ENCODE measurements at places on chromosomes 2 and 18.

DNA sequence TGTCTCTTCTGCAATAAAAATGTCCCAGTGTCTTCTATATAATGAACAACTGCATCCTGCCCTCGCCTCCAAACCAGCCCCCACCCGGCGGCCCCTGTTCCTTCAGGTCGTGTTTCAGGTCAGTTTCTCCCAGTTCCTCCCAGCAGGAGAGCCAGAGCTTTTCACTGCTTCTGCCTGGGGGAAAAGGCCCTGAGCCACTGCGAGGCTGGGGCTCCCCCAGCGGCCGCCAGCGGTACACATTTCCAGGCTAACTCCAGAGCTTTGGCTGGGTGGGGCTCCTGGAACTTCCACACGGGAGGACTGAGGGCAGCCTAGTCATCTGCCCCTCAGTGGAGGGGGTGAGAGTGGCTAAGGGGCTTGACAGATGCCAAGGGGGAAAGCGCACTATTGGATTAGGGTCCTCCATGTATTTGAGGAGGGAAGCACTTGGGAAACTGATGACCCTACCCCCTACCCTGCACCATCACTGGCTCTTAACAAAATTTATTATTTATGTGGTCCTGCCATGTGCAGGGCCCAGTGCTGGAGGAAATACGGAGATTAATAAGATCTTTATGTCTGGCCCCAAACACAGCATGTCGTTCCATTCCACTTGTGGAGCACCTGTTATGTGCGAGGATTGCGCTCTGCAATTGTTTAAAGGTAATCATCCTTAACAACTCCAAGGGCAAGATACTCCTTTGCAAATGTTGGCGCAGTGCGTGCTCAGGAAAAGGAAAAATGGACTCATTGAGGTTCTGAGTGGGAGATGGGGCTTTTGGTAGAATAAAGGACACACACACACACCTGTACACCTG is 17.3 kb upstream of the CYS1 start:
- no peak for DNase-seq

- no peak for DNase-seq
Observed at GRCh38 chr18:13269521-13270011, 51.0 kb downstream of the LDLRAD4 start.

DNA sequence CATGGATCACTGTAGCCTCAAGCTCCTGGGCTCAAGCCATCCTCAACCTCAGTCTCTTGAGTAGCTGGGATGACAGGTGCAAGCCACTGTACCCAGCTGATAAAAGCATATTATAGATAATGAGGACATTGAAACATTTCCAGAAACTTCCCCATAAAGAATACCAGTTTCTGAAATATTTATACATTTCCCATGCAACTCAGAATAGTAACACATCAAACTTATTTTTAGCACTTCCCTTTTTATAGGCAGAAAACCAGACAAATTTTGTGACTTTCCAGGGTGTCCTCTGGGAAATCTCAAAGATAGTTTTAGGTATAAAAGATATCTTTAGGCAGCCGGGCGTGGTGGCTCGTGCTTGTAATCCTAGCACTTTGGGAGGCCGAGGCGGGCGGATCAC is 25.1 kb upstream of the DPYSL5 start:
- DNase-seq, result no peak

DNA sequence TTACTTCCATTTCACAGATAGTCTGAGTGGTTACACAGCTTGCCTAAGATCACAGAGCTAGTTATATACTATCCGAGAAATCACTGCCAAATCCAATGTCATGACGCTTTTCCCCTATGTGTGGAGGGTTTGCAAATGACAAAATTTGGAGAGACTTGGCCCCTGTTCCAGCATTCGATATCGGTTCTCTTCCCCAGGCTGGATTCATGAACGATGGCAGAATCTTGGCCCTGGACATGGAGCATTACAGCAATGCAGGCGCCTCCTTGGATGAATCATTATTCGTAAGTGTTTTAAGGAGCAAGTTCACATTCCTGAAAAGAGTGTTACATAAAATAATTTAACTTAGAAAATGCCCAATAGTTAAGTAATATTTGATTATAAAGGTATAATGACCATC is 55.1 kb downstream of the AOX1 start:
- DNase-seq, result no peak

GRCh38 chr2:164745012-164745797 is 96.4 kb downstream of the COBLL1 start:
- DNase-seq, result no peak

DNA sequence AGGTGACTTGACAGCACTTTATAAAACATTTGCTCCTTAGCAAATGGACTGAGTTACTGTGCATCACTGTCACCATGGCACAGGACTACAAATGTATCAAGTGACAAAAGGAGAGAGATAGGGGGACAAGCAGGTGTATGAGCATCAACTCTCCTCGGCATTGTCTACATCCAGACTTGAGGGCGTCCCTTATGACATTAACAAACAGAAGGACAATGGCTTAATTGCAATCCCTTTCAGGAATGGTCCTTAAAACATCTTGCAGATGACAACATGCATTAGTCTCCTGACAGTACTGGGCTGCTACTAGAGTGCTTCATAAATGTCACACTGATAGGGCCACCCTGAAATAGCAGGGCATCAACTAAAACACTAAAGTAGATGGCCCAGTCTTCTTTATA is 198.8 kb downstream of the PDE1A start:
- no peak for DNase-seq

- no peak for DNase-seq
Observed at GRCh38 chr2:11133238-11133935, 21.9 kb upstream of the SLC66A3 start.

DNA sequence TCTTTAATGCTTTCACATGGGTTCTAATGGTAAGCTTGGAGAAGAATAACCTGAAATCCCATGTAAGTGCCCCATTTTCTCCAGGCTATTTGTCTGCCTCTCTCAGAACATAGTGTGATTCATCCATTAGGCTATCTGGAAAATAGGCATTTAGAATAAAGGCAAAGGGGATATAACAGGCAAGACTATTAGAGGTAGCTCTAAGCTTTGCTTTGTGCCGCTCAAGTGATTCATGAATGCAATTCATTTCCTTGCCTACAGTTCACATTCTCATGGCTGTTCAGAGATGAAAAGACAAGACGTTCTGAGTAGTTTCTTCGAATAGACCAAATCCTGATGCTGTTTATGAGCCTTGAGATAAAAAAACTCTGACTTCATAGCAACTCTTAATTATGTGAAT is 101.7 kb downstream of the ANKRD44 start:
- DNase-seq, result no peak

GRCh38 chr2:65649811-65650589 is 217.6 kb upstream of the SPRED2 start:
- DNase-seq, result no peak

- no peak for DNase-seq
Observed at GRCh38 chr18:8194431-8194830, 414.8 kb upstream of the RAB12 start.
